ENCODE measurements at places on chromosomes 1 and 21.

DNA sequence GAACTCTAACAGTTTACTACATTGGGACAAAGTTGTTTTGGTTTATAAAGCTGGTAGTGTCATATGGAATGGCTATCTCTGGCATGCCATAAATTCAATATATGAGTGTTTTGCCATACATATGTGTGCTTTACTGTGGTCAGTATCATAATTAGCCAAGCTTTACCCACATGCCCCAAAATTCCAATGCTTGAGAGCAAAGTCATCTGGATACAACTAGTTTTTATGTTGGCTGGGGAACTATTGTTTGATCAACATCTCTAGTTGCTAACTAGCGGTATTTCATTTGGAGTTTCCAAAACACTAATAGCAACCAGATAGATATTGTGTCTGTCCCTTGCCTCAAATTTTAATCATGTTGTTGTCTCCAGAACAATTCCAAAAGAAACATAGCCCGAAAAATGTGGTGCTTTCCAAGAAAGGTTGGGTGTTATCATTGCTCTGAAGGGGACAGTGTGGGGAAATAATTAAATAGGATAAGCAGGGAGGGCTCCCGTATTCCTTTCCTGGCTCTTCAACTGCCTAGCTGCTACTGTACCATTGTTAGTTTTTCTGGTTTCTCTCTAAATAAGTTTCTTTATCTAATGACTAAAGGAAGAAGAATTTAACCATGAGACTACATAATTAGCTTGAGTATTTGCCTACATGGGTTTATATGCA is 136.1 kb downstream of the TGFB2 start:
- no peak for DNase-seq

- no peak for DNase-seq
These were observed 30.2 kb downstream of the EVI5 start for GRCh38 chr1:92754719-92755050.

GRCh38 chr1:233293556-233294446 is 1.7 kb downstream of the PCNX2 start:
- no peak for DNase-seq

GRCh38 chr1:211353562-211354212 is 27.1 kb downstream of the TRAF5 start:
- DNase-seq: no peak

- peak; percentile 29 for DNase-seq
These were observed 518.5 kb downstream of the PTPRU start for GRCh38 chr1:29754573-29755375.

GRCh38 chr1:205518661-205519540 is 14.4 kb downstream of the CDK18 start:
- no peak for DNase-seq

All from ecto neural progenitor cell (in vitro differentiated cells).